ENCODE measurements at places on chromosomes 11 and 22.

- no peak for DNase-seq
Observed at GRCh38 chr11:94449029-94449428, 44.6 kb downstream of the MRE11 start.

DNA sequence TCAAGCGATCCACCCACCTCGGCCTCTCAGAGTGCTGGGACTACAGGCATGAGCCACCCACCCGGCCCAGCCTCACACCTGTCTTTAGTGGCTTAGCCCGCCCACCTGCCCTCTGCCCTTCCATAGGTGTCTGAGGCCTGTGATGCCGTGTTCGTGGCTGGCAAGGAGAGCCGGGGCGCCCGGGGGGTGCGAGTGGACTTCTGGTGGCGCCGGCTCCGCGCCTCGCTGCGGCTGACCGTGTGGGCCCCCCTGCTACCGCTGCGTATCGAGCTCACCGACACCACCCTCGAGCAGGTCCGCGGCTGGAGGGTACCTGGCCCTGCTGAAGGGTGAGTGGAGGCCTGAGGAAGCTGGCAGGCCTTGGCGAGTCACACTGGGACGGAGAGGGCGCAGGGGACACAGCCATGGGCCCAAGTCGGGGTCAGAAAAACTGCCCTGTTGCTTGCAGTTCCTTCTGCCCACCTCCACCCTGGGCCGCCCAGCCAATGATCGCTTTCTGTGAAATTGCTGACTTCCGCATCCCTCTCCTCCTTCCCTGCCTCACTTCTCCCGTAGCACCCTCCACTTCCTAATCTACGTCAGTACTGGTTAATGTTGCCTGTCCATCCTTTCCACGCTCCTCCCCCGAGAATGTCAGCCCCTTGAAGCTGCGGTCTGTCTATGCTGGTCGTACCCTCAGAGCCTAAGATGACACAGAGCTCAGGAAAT is 9.3 kb downstream of the TMEM132A start:
- DNase-seq = no peak

DNA sequence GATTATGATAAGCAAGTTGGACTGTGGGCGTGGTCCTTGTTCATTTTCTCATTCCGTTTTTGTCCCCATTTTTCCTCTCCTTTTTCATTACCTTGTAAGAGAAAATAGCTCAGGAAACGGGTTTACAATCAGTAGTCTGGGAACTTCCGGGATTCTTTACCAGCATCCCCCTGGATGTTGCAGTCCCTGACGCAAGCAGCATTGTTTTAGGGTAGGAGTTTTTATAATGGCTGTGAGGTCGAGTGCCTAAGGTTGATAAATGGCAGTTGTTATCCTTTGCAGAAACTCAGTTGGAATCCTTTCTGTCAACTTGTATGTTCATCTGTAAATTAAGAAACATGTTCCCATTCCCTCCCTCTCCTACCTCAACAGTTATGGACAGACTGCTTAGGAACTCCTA is 68.3 kb downstream of the ARHGEF12 start:
- DNase-seq = no peak

DNA sequence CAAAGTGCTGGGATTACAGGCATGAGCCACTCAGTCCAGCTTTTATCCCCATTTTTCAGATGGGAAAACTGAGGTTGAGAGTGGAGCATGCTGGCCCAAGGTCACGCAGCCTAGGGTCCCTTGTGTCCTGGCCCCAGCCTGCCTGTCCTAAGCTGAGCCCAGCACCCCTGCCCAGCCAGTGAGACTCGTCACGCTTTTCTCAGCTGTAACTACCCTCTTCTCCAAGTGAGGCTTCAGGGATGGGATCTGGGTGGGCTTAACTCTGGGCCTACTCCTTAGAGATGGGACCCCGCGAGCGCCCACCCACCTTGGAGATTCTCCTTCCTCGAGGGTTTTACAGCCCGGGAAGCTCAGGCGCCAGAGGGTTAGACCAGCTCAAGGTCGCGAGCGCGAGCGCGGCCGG is 390 bp upstream of the TMEM151A start:
- no peak for DNase-seq

- no peak for DNase-seq
Observed at GRCh38 chr11:91850021-91850420, 374.6 kb upstream of the FAT3 start.

GRCh38 chr11:26287067-26287518 is 44.8 kb upstream of the ANO3 start:
- no peak for DNase-seq

GRCh38 chr11:124108156-124108555 is 7.1 kb upstream of the VWA5A start:
- no peak for DNase-seq

DNA sequence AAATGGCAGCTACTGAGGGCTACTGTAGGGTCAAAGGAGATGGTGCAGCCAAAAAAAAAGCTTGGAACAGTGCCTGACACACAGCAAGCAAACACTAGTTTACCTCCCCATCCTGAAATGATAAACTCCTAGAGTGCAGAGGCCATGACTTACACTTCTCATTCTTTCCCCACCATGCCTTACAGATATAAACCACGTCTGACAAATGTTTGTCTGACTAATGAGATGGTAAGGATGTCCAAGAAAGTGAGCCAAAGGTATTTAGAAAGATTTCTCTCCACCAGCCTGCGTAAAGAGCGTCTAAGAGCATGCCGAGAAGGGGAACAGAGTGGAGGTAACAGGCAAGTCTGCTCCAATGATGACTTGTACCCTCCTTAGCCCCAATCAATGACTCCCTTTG is 99.0 kb downstream of the LARGE1 start:
- DNase-seq = no peak

DNA sequence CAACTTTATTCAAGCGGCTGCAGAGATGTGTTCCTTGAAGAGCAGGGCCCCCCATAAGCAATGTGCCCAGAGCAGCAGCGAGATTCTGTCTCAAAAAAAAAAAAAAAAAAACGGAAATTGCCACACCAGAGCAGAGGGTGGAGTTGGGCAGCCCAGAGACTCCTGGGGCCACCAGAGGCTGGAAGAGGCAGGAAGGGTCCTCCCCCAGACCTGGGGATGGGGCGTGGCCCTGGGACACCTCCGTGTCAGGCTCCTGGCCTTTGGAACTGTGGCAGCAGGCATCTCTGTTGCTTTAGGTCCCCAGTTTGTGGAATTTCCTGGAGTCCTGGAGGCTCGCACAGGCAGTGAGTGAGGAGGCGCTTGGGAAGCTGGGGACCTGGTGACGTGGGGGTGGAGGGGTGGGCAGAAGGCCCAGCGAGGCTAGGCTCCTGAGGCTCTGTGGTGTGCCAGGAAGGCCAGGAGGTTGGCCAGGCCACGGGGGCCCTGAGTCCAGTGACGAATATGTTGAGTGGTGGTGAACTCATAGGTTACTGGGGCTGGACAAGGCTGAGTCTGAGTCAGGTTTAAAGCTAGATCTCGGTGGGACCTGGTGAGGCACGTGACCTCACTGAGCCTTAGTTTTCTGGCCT is 735.6 kb downstream of the BRD1 start:
- DNase-seq = no peak

All from GOT3 (cell line).